ENCODE measurements at places on chromosomes 12 and 14.

DNA sequence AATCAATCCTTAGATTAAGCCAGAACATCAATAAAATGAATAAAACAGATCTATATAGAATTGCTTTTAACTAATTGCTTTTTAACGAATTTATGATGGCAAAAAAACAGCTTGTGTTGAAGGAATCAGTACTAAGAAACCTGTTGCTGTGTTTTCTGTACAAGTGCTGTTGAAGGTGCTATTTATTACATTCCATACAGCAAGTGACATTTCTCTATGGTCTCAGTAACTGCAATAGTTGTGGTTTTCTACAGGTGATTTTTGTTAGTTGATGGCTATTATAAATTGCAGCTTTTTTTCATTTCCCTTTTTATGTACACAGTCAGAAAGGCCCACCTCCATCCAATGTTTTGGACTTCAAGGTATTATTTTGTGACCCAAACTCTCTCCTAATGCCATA, 56.6 kb downstream of the SLC2A13 start:
- DNase-seq, result no peak

DNA sequence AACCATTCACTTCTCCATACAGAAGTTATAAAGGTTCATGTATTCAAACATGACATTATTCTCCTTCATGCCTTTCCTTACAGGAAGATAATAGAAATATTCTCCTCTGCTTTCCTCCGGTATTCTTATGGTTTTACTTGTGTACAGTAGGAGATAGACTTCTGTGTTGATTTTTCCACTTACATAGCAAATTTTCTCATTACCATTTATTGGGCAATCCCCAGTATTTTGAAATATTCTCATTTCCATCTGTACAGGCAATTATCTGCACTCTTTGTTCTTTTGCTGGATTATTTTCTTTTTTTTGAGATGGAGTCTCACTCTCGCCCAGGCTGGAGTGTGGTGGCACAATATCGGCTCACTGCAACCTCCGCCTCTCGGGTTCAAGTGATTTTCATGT, 11.0 kb downstream of the PXMP2 start:
- no peak for DNase-seq

- no peak for DNase-seq
These were observed 121.3 kb downstream of the PTPRO start for GRCh38 chr12:15443611-15444010.

DNA sequence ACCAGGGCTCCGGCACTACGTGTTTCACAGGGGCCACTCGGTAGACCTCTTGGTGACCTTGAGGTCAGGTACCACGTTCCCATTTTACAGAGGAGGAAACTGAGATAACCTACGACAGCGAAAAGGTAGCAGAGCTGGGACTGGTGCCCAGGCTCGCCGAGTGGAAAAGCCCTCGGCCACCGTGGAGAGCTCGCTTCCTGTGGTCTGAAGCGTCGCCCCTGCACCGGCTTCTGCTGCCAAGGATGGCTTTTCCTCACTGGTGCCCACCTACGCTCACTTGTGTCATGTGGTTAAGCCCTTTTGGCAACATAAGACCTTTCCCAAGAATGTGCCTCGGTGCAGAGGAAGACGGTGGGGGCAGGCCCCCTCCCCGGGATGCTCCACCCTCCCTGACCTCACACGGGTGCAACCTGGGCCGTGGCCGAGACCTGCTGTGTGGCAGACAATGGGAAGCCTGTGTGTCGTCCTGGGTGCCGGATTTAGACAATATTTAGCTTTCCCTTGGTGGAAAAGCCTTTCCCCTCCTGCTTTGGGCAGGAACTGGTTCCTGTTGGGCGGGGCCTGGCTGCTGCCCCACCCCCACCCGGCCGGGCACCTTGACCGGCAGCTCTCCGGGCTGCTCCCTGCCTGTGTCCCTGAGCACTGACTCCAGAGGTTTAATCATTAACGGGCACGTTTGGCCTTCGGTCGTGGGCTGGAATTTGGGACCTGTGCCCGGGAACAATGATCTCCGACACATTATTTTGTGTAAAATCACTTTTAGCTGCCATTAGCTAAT, 32.4 kb upstream of the PPP1R13B start:
- no peak for DNase-seq

GRCh38 chr12:14356147-14356546, 9.3 kb upstream of the ATF7IP start:
- DNase-seq, result no peak

DNA sequence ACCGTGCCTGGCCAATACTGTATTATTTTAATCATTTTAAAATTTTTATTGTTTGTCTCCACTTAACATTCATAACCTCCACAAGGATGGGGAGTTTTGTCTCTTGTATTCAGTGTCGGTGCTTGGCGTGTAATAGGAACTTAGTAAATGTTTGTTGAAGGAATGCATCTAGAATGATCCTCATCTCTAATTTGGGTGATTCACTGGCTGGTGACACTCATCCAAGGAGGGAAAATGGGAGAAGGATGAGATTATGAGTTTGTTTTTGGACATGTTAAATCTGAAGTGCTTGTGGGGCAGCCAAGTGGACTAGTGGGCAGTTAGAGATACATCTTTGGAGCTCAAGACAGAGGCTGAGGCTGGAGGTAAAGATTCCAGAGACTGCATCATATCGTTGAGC, 5.1 kb downstream of the KLC1 start:
- DNase-seq, result no peak

GRCh38 chr12:15206831-15207389, 14.3 kb downstream of the RERG start:
- DNase-seq, result no peak

- no peak for DNase-seq
These were observed 32.8 kb downstream of the TSHR start for GRCh38 chr14:80988192-80988591.

DNA sequence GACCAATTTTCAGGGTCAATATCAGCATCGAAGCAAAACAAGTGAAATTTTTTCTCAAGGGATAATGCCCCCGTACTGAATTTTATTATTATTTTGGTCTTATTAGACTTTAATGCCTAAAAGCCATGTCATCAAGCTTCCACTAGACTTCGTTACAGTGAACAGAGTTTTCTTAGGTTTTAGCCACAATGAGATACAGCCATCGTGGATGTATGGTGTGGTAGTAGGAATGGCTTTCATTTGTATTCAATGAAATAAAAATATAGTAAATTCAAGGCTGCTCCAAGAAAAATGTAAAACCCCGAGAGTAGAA, 11.7 kb downstream of the TAOK3 start:
- DNase-seq, result no peak

DNA sequence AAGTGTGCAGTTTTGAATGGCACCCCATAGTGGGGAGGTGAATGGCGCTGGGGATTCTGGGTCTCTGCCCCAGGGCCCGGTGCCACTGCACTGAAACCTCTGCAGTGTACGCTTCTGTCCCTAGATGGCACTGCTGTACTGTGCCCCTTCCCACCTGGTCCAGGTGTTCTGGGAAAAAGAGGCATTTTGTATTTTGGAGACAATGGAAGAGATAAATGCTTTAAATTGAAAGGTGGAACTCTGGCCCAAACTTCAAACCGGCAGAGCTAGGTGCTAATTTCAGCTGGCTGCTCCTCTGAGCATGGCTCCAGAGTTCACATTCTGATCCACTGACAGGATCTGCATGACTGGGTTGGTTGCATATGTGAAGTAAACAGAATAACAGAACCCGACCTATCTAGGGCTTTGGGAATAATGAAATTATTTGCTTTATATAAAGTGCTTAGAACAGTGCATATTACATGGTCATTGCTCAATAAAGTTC, 52.2 kb downstream of the KRT80 start:
- no peak for DNase-seq

GRCh38 chr14:50904719-50905118, 32.9 kb downstream of the ABHD12B start:
- DNase-seq, result no peak

- no peak for DNase-seq
These were observed 1.6 kb downstream of the NAB2 start for GRCh38 chr12:57090490-57090889.

- DNase-seq, result no peak
These were observed 539 bp downstream of the PSME2 start for GRCh38 chr14:24145690-24146452.

DNA sequence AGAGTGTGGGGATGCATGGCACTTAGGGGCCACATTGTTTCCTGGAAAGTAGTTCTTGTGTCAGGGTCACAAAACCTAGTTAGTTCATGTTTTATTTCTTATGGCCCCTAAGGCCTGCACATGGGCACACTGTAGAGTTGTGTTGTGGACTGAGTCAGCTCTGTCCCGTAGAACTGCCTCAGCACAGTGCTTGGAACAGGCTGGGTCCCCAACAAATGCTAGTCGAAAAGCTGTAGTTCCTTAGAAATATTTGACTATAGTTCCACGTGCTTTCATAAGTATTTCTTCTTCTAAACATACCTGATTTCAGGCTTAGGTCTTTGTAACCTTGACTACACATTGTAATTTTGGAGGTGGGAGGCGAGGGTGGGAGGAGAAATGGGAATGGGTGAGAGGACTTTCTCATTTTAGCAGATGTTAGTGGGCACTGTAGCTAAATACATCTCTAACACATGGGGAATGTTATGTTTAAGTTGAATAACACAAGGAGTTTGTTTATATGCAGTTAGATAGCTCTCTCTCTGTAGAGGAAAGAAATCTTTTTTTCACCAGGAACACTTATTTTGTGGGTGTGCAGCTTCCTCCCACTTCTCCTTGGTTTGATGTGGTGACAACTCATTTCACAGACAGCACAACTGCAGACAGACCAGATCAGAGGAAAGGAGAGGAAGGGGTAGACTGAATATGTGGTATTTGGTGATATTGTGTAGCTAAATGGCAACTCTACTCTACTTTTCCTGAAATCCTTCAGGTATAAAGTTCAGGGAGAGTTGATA, 39.5 kb upstream of the DACT1 start:
- no peak for DNase-seq

- DNase-seq, result no peak
These were observed 197.3 kb upstream of the PPFIA2 start for GRCh38 chr12:81956468-81956860.

GRCh38 chr12:80442426-80443222, 1.4 kb upstream of the PTPRQ start:
- DNase-seq, result no peak

GRCh38 chr12:25497021-25497420, 56.1 kb downstream of the LMNTD1 start:
- no peak for DNase-seq

Measured in GM12864 (cell line).